Activated effector memory CD4-positive, alpha-beta T cell treated with Interleukin-2 at 50 U/mL for 16 hours (primary cell): ENCODE measurements at places on chromosomes 6 and 20.

- no peak for DNase-seq
These were observed 53.1 kb upstream of the SNX9 start for GRCh38 chr6:157769776-157770426.

DNA sequence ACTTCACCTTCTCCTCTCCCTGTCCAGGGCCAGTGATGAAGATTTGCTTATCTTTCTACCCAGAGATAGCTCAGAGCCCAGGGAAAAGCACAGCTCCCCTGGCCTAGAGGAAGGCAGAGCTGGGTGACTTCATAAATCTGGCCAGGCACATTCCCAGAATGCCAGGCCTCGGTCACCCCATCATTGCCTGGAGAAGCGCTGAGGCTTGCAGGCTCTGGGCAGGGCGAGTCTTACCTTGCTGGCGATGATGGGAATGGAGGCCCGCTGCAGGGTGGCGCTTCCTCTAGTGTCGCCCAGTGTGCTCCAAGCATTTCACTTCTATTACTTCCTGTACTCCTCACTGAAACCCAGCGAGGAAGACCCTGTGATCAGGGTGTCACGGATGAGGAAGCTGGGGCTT, 60.1 kb downstream of the DAAM2 start:
- DNase-seq: no peak

DNA sequence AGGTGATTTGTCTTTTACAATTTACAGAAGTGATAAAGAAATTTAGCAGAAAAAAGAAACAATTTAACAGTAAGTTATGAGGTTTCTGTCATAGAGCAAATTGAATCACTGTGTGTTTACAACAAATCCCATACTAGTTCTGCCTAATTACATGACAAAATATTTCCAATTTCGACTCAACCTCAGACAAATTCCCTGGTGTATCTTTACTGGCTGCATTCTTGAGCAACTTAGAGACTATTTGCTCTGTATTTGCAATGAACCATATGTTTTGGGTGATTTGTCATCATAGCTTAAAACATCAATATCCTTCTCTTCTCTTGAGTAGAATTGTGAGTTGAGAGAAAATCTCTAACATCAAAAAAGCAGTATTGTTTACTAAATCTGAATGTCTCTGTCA, 128.7 kb downstream of the SIM1 start:
- DNase-seq: no peak

- no peak for DNase-seq
These were observed 45.9 kb downstream of the PLAGL1 start for GRCh38 chr6:143961886-143962878.

- DNase-seq: no peak
These were observed 21.8 kb downstream of the SLC35F1 start for GRCh38 chr6:117928833-117929232.

- no peak for DNase-seq
These were observed 82.0 kb downstream of the JPH2 start for GRCh38 chr20:44104798-44105517.

DNA sequence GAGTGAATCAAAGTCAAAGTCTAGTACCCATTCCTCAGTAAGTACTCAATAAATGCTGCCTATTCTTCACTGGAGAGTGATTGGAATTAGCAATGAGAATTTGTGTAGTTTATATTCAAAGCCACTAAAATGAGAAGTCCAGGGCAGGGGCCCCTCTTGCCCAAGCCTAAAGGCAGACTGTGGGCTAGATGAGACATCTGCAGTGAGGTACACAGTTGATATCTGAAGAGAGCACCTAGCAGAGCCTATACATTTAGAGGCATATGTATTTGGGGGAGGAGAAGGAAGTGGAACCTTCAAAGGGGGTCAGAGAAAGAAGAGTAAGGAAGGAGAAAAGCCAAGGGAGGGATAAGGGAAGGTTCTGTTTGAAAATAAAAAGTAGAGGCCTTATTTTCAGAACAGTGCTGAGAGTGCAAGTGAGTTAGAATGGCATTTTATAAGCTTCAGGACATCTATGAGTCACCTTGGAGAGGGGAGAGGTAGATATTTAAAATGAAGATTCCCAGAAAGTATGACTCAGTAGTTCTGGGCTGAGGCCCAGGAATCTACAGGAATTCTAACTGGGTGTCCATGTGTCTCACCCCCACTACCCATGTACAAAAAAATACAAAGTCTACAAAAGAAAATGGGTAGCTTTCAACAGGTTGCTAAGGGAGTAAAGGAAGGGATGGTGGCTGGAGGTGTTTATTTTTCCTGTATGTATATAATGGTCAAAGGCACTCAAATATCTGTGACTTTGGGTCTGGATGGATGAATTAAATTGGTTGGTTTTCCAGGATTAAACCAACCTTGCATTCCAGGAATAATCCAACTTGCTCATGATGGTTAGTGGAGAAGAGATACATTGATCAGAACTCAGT, 135.1 kb downstream of the ZFP64 start:
- DNase-seq: no peak

DNA sequence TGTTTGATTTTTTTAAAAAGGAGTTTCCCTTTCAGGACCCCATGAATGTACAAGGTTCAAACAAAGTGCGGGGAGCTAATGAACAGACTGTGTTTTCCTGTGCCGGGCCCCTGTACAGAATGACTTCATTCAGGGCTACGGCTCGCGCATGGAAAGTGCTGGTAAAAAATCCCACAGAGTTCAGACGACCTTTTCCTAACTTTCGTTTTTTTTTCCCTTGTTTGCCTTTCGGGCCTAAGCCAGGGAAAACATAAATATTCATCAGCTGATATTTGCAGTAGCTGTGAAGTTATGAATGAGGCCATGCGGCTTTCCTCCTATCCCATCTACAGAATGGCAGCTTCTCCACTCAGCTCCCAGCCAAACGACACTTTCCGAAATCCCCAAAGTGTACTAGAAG, 74.0 kb downstream of the HAO1 start:
- DNase-seq: no peak

GRCh38 chr20:64254156-64254555, 1.4 kb upstream of the PCMTD2 start:
- no peak for DNase-seq

- no peak for DNase-seq
These were observed 13.0 kb downstream of the SLC2A4RG start for GRCh38 chr20:63752411-63753101.

DNA sequence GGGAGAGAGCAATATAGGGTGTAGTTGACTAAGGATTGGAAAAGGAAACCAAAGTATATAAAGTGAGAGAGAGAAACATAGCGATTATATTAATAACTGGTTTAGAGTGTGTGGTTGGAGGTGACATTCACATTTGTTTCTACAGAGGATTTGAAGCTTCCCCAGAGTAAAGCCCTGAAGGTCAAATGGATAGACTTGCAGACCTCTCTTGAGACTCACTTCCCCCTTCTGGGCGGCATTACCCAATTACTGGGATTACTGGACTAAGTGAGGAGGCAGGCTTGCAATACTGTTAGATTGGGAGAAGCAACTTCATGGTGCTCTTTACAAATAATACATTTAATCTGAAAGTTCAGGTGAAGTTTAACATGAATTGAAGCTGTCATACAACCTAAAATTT, 10.7 kb downstream of the FIG4 start:
- no peak for DNase-seq

DNA sequence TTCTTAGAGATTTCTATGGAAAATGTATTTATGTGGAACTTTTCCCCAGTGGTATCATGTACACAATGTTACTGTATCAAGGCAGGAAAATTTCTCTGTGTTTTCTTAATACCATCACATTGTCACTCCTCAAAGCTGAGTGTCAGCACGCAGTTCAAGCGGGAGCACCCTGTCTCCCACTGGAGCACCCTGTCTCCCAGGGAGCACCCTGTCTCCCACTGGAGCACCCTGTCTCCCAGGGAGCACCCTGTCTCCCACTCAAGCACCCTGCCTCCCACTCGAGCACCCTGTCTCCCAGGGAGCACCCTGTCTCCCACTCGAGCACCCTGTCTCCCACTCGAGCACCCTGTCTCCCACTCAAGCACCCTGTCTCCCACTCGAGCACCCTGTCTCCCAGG, 51.3 kb downstream of the PSMG4 start:
- no peak for DNase-seq

DNA sequence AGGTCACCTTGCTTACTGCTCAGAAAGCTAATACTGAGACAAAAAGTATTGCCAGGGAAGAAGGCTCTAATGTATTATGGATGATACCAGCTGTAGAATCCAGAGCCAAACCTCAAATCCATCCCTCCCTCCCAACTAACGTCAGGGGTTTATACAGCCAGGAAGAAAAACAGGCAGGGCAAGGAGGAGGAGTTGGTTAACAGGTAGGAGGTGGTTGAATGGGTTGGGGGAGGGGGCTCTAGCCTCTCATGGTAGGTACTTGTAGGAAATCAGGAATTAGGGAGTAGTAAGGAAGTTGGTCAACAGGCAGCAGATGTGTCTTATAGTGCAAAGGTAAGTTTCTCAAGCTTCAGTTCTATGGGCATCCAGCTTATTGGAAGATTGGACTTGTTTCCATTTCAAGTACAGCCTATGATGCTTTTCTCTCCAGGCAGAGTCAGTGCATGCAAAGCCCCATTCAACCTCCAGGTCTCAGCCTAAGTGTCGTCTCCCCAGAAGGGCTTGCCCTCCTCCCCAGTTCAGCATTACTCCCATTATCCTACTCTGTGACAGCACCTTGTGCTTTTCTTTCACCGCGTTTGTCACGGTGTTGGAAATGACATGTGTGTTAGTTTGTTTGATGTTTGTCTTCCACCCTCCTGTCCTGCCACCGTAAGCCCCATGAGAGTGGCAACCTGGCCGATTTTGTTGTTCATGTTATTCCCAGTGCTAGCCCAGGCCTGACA, 38.1 kb downstream of the PNLDC1 start:
- no peak for DNase-seq

- no peak for DNase-seq
These were observed 6.0 kb downstream of the STMND1 start for GRCh38 chr6:17107863-17108262.

DNA sequence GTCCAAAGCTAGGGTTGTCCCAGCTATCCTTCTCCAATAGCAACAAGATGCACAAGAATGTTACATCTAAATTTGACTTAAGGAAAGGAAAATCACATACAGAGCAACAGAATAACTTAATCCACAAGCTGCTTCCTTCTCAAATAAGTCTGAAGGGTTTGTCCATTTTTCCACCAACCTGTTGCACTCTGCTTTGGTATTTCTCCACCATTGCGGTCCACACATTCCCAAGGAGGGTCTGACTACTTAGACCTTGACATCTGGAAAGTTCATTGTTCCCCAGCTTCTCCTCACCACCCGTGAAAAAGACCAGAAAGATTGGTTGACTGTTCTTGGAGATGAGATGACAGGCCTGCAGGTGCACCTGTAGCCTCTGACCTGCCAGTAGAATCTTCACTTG, 72.5 kb downstream of the PDSS2 start:
- no peak for DNase-seq

GRCh38 chr6:154234019-154234772, 122.4 kb downstream of the IPCEF1 start:
- no peak for DNase-seq

DNA sequence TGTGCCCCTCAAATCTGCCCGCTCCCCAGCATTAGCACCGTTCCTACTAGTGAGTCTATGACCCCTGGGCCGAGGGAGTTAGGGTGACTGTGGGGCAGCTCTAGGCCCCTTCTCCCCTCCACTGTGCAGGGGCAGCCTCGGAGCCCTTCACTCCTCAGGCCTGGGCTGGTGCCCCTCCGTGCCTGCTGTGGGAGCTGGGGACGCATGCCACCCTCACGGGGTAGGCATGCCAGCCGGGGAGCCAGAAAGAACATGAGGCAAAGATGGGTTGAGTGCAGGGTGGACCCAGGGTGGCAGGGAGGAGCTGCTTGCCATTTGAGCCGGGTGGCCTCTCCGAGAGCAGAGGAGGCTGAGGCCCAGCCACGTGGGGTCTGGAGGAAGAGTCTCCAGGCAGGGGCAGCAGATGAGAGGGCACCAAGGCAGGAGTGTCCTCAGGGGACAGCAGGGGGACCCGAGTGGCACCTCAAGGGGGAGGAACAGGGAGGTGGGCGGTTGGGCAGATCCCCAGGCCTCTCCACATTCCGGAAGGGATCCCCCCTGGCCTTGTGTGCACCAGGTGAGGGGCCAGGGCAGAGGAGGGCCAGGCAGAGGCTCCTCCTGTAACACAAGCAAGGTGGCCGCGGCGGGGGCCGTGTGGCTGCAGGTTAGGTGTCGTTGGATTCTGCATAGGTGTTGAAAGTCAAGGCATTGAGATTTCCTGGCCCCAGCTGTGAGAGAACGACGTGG, 18.6 kb upstream of the LSM14B start:
- DNase-seq: no peak

- no peak for DNase-seq
These were observed 342.8 kb downstream of the FOXA2 start for GRCh38 chr20:22241609-22242008.

DNA sequence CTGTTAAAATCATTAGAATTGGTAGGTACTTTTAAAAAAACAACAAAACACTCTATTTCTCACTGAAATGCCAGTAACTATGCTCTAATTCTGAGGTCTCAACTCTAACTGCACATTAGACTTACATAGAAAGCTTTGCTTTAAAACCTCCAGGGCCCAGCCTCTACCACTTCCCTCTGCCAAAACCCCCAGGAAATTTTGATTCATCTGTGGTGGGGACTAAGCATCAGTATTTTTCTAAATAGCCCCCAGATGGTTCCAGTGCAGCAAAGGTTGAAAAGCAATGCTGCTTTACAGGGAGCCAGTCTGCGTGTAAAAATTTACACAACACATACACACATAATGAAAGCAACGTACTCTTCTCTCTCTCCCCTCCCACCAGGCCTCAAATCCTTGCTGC, 3.8 kb downstream of the TBC1D32 start:
- DNase-seq: no peak

DNA sequence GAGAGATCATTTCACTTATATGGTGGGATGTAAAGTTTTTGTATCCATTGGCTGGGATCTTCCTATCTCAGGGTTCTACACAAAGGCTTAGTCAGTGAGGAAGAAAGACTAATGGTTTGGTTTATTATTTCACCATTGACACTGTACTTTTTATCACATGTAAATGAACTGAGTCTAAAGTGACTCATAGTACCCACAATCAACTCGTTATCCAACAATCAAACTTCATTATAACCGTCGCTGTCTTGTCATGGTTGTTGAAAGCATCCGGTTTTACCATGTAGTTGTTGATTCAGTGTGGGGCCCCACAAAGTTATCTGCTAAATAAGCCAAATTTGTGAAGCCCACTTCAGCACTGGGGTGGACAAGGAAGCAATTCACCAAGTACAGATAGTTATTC, 55.8 kb upstream of the MTRF1L start:
- no peak for DNase-seq

- DNase-seq: no peak
These were observed 83.6 kb downstream of the MRPL14 start for GRCh38 chr6:44043479-44044153.

GRCh38 chr20:13995086-13995665, at the start of gene MACROD2:
Gene MACROD2 (plus strand): TSS chr20:13995516.
- DNase-seq: no peak

GRCh38 chr20:12641619-12642018, 367.2 kb upstream of the SPTLC3 start:
- DNase-seq: no peak

GRCh38 chr6:167420858-167421766, 96.2 kb downstream of the TTLL2 start:
- DNase-seq: no peak

- no peak for DNase-seq
These were observed 22.7 kb downstream of the LYRM2 start for GRCh38 chr6:89615882-89616281.
